ENCODE measurements at places on chromosomes 4 and X.

GRCh38 chr4:171812665-171813525 lies at the start of gene GALNTL6:
Gene GALNTL6 (plus strand): TSS chr4:171813404.
- peaks cover 62% of the 10 kb centered on the region for H3K27me3 ChIP-seq
- peak; percentile 61 for DNase-seq
- H3K36me3 ChIP-seq, result no peaks in the 10 kb centered on the region
- no peak within 1 kb of the TSS for H3K27ac ChIP-seq
- peak within 1 kb of the TSS; percentile 94 for H3K4me3 ChIP-seq

DNA sequence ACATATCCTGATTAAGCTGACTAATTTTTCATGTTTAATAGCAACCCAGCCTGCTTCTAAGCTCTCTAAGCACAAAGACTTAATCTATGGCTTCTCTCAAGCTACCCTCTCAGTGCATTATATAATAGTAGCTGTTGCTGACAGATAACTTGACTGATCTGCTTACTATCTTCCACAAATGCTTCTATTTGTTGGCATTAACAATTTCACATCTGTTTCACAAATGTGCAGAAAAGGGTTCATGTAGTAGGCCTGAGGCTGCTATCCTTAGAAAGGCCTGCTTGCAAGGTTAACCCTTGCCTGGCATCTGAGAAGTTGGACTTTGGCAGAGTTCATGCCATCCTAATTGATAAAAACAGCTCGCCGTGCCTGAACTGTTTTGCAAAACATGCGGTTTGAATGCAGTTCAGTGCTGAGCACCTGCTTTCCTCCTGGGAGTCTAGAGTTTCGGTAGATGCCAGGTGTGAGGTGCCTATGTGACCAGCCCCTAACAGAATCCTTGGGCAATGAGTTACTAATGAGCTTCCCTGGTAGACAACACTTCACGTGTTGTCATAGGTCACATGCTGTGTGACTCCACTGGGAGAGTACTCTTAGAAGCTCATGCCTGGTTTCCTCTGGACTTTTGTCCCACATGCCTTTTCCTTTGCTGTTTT lies 68.4 kb downstream of the NSG1 start:
- no peak overlapping the region for H3K4me3 ChIP-seq
- peaks cover 4% of the 10 kb centered on the region for H3K27me3 ChIP-seq

- H3K4me1 ChIP-seq, result no peaks in the 10 kb centered on the region
- H3K27ac ChIP-seq, result no peak overlapping the region
- peaks cover 19% of the 10 kb centered on the region for H3K27me3 ChIP-seq
Measured at GRCh38 chr4:140448830-140449229, 21.4 kb upstream of the CLGN start.

GRCh38 chr4:13329340-13329850 lies 154.7 kb downstream of the RAB28 start:
- DNase-seq, result no peak
- H3K27me3 ChIP-seq, result no peaks in the 10 kb centered on the region
- peaks cover 18% of the 10 kb centered on the region for H3K36me3 ChIP-seq
- peaks cover 7% of the 10 kb centered on the region for H3K4me1 ChIP-seq
- no peak overlapping the region for H3K4me3 ChIP-seq

DNA sequence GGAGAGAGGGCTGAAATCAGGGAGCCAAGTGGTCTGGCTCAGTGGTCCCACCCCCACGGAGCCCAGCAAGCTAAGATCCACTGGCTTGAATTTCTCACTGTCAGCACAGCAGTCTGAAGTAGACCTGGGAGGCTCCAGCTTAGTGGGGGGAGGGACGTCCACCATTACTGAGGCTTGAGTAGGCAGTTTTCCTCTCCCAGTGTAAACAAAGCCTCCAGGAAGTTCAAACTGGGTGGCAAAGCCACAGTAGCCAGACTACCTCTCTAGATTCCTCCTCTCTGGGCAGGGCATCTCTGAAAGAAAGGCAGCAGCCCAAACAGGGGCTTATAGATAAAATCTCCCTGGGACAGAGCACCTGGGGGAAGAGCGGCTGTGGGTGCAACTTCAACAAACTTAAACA lies 88.1 kb downstream of the NPFFR2 start:
- no peaks in the 10 kb centered on the region for H3K4me1 ChIP-seq
- no peak overlapping the region for H3K4me3 ChIP-seq
- H3K36me3 ChIP-seq, result no peaks in the 10 kb centered on the region
- no peak overlapping the region for H3K27ac ChIP-seq
- peaks cover 9% of the 10 kb centered on the region for H3K27me3 ChIP-seq

DNA sequence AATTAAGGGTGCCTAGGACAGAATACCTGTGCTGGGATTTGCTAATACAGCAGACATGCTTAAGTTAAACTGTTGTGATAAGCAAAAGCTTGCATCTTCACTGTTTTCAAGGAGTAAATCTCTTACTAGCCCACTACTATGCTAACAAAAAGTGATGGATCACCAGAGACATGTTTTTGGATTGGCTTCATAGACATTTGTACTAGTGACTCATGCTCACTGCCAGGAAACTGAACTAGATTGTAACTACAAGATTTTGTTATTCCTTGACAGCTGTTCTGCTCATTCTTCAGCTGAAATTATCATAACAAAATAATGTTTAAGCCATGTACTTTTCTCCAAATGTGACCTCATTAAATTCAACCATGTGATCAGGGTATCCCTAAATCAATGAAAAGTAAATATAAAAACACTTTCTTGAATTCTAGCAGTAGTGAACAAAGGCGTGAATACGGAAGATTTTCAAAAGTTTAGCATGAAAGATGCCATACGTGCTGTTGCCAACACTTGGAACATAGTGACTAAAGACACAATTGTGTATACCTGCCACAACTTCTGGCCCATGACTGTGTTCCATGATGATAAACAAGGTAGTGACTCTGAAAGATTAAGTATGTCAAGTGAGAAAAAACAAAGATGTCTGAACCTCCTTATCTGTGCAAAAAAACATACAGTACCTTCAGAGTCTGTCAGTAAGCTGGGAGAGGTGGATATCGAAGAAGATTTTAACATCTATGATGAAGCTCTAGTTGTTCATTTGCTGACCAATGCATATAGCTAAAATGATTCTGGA lies 154.0 kb downstream of the BTC start:
- no peaks in the 10 kb centered on the region for H3K4me1 ChIP-seq
- no peak overlapping the region for H3K27ac ChIP-seq
- no peaks in the 10 kb centered on the region for H3K36me3 ChIP-seq
- no peak overlapping the region for H3K4me3 ChIP-seq
